ENCODE measurements at places on chromosomes 7 and 10. TPM values are rescaled to one million over a fixed set of nuclear protein-coding genes. Genes with fewer than 3 reads are reported as not detected.

ASB10 gene
- total RNA-seq, result not detected

MSRB2 gene
- total RNA-seq, result 9.7 TPM

OR6B1 gene
- total RNA-seq, result not detected

- no peak overlapping the region for H3K4me3 ChIP-seq
- H3K27me3 ChIP-seq, result peaks cover 7% of the 10 kb centered on the region
- H3K4me1 ChIP-seq, result peaks cover 6% of the 10 kb centered on the region
- DNase-seq, result no peak
Measured at GRCh38 chr7:66198469-66198868, 6.7 kb upstream of the TPST1 start.

GRCh38 chr10:50397312-50398140 is 146.2 kb upstream of the ASAH2 start:
- H3K4me1 ChIP-seq, result peaks cover 11% of the 10 kb centered on the region
- no peak overlapping the region for H3K4me3 ChIP-seq
- peak overlapping the region; percentile 37 for H3K27ac ChIP-seq

- H3K36me3 ChIP-seq, result no peaks in the 10 kb centered on the region
- H3K27me3 ChIP-seq, result peaks cover 2% of the 10 kb centered on the region
Measured at GRCh38 chr10:104589431-104589830, 51.7 kb upstream of the SORCS3 start.

- H3K27ac ChIP-seq, result peak overlapping the region; percentile 84
- H3K27me3 ChIP-seq, result no peaks in the 10 kb centered on the region
- no peaks in the 10 kb centered on the region for H3K36me3 ChIP-seq
- H3K4me3 ChIP-seq, result peak overlapping the region; percentile 70
- peaks cover 20% of the 10 kb centered on the region for H3K4me1 ChIP-seq
- peak; percentile 64 for DNase-seq
Measured at GRCh38 chr7:158975526-158976467, 119.4 kb downstream of the DYNC2I1 start.

DNA sequence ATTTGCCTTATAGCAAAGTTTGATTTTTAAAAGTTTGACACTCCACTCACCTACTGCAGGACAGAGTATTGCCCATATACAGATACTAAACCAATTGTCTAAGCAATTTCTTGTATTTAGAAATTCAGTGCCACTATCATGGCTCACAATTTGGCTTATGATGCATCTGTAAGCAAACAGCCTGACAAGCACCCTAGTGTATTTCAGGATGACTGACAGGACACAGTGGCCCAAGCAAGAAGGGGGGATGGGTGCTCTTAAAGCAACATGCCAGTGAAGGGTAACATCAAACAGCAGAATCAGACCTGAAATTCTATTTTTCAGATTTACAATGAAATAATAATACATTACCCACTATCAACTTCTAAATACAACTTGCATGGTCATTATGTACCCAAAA is 30.5 kb downstream of the CTNNA3 start:
- H3K4me3 ChIP-seq, result no peak overlapping the region
- H3K36me3 ChIP-seq, result no peaks in the 10 kb centered on the region
- no peaks in the 10 kb centered on the region for H3K4me1 ChIP-seq
- peaks cover 6% of the 10 kb centered on the region for H3K27me3 ChIP-seq

Measured in activated CD8-positive, alpha-beta T cell treated with anti-CD3 and anti-CD28 coated beads, Interleukin-2, amount 10 ng/mL, durations not matched to agents 7 days and 5 days (primary cell).